Umbilical cord (tissue), 2 donors: ENCODE measurements at places on chromosomes 11 and 22.

DNA sequence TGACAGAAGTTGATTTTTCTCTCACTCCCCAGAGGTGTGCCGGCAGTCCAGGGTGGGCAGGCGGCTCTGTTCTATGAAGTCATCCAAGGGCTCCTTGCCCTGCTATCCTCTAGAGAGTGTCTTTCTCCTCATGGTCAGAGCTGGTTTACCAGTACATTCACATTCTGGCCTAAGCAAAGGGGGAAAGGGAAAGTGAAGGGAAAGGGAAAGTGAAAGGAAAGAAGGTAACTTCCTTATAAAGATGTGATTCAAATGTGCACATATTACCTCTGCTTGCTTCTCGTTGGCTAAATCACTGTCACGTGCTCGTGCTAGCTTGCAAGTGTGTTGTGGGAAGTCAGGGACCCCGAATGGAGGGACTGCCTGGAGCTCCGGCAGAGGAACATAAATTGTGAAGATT lies 2.9 kb upstream of the HTATIP2 start:
- no peak for DNase-seq

- DNase-seq = no peak
These were observed 17.3 kb upstream of the MRGPRF start for GRCh38 chr11:69030301-69030700.

GRCh38 chr11:79440571-79441460 lies at the start of gene TENM4:
Gene TENM4 (minus strand): TSS chr11:79441030. CDS start chr11:79069944, 371,086 bp downstream.
- peak; percentile 92 for DNase-seq

GRCh38 chr11:62806611-62807121 lies 1.4 kb upstream of the NXF1 start:
- peak; percentile 23 for DNase-seq

DNA sequence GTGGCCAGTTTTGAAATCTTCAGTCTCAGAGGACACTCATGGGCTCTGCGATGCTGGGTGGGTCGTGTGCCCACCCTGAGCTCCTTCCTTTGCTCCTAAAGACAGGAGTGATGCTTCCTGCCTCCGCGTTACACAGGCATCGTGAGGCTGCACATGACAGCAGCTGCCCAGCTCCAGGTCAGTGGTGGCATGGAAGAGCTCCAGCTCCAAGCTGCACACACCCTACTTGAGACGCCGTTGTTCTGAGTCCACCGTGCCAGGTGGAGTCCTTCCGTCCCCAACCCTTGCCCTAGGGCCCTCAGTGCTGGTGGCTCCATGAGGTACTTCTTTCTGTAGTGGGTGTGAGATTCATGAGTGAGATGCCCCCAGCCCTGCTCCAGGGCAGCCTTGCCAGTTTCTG lies 794.1 kb downstream of the BRD1 start:
- no peak for DNase-seq

- no peak for DNase-seq
These were observed 34.9 kb upstream of the WEE1 start for GRCh38 chr11:9538548-9538947.

- no peak for DNase-seq
These were observed 23.2 kb upstream of the UBASH3B start for GRCh38 chr11:122632181-122632824.

- no peak for DNase-seq
These were observed 24.6 kb upstream of the SMPD1 start for GRCh38 chr11:6365659-6366058.

- no peak for DNase-seq
These were observed 525.8 kb upstream of the FAT3 start for GRCh38 chr11:91698845-91699244.

DNA sequence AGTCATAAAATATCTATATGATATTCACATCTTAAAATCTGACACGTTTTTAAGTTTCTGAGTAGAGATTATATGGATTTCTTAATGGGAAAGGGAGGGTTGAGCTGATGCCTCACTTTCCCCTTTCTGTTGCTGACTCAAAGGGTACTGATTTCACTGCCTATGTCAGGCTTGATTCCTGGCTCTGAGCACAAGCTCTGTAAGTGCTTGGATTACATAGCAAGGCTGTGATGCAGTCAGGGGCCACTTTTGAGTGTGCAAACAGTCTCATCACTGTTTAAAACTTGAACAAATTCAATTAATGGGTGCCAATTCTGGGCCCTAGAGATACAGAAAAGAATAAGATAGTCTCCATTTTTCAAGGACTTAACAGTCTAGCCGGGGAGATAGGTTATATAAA lies 14.4 kb downstream of the ATXN10 start:
- peak; percentile 80 for DNase-seq

DNA sequence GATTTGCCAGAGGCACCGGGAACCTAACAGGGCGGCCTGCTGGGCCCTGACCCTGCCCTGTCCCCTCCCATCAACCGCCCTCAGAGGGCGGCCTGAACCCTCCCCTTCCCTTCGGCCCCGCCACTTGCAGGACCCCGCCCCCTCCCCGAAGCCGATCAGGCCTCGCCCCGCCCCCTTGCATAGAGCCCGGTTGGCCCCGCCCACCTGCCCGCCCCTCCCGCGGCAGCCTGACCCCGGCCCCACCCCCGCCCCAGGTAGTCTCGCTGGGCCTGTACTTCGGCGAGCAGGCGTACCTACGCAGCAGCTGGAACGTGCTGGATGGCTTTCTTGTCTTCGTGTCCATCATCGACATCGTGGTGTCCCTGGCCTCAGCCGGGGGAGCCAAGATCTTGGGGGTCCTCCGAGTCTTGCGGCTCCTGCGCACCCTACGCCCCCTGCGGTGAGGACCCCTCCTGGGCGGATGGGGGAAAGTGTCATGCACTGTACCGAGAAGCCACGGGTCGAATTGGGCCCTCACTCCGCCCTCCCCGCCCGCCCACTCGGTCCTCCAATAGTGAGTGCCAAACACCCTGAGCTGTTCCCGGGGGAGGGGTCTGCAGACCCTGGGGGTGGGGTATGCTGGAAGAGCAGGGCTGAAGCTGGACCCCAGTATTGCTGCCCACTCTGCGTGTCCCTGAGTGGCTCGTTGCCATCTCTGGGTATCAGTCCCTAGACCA lies 94.1 kb downstream of the CACNA1I start:
- DNase-seq = no peak
